ENCODE measurements at places on chromosomes 3 and 15.

- no peak for DNase-seq
These were observed 7.5 kb downstream of the EPHB1 start for GRCh38 chr3:134802428-134803050.

GRCh38 chr3:46127503-46127902 is 80.6 kb downstream of the CCR1 start:
- DNase-seq, result no peak

GRCh38 chr15:63231206-63231605 is 41.8 kb downstream of the RAB8B start:
- no peak for DNase-seq

DNA sequence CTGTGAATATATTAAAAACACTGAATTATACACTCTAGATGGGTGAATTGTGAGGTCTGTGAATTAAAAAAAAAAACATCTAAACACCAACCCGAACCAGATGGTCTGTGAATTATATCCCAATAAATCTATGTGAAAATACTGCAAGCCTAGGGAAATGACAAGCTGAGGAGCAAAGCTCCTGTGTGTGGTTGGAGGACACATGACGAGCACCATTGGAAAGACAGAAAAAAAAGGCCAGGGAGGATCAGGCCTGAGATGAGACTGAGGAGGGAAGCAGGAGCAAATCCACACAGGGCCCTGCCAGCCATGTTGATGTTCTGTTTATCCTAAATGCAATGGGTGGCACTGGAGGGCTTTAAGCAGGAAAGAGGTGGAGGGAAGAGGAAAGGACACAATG is 200.0 kb downstream of the RORA start:
- no peak for DNase-seq

DNA sequence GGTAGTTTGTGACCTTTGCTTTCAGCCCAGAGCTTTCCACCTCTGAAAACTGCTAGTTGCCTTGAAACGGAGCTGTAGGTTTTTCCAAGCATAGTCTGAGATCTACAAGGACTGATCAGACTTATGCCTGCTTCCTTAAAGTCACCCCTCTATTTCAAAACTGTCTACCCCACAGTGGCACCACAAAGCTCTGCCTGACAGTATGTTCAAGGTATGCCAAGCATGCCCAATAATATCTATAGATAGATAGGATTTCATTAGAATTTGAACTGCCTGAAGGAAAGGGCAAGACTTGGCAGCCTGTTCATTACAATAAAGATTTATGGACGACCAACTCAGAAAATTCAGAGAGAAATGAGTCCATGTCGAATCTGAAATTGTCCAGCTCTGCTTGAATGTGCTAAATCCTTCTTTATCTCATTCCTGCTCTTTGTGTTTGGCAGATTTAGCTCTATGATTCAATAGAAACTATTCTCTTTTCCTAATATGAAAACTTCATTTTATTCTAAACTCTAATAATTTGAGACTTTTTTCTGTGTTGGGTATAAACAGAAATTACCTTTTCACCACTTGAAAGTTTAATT is 227.6 kb upstream of the TBC1D5 start:
- no peak for DNase-seq

- DNase-seq, result no peak
These were observed 72.3 kb downstream of the LMLN start for GRCh38 chr3:198032039-198032936.

- DNase-seq, result peak; percentile 39
These were observed 13.7 kb downstream of the CTDSPL2 start for GRCh38 chr15:44441095-44441501.

DNA sequence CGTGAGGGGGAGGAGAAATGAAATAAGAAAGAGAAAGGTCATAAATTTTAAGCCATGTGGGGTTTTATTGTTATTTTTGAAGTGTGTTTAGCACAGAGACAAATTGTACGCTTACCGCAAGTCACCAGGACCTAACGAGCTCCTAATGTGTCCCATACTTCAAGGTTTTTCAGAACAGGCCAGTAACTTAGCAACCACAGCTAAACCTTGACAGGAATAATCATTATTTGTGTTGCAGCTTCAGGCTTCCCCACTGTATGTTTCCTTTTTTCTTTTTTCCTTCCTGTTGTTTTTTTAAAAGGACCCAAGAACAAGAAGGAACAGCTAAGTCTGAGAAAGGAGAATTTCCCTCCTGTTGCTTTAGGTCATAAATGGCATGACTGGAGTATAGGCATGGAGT is 160.8 kb downstream of the TUSC7 start:
- no peak for DNase-seq

DNA sequence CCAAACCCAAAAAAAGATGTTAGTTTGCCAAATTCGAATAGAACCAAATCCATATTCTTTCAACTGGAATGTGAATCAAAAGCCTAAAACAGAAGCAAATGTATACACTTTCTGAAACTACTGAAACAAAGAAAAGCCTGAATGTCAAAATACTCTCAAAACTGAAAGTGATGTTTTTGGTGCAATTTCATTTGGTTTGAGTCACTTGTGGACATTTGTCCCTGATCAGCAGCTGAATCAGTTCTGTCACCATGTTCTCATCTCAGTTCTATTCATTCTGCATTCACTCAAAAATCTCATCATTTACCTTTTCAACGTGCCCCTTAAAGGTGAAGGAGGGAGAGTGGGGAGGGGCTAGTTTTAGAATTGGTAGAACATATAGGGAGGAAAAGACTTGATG is 266.8 kb downstream of the ABHD5 start:
- DNase-seq, result no peak

- DNase-seq, result no peak
These were observed 106.6 kb upstream of the ABI3BP start for GRCh38 chr3:101099791-101100190.

- DNase-seq, result no peak
These were observed 1.2 kb downstream of the CHST2 start for GRCh38 chr3:143120716-143121240.

- no peak for DNase-seq
These were observed 121.0 kb upstream of the PRR20G start for GRCh38 chr3:127408684-127409420.

DNA sequence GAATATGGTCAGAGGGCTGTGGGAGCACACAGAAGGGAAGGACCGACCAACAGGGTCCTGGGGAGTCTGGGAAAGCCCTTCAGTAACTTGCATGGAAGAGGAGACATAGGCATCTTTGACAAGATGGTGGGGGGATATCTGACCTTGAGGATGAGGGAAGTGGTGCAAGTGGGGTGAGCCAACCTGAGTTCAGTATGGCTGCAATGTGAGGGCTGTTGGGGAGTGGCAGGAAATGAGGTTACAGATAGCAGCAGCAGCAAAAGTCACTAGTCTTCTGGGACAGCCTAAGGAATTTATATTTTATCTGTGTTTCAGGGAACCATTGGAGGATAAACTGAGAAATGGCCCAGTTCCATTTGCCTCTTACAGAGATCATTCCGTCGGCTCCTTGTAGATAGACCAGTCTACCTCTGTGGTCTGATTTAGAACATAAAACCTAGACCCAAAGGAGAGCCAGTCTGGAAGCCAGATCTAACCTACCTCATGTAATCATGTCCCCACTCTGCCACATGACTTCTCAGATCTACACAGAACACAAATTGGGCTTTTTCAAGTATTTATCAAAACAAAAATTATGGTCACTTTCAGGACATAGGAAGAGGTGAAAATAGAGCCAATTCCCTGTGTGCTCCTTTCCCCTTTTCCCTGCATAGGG is 75.6 kb downstream of the ST6GAL1 start:
- DNase-seq, result no peak

- no peak for DNase-seq
These were observed 2.2 kb upstream of the CALML4 start for GRCh38 chr15:68207176-68207935.

DNA sequence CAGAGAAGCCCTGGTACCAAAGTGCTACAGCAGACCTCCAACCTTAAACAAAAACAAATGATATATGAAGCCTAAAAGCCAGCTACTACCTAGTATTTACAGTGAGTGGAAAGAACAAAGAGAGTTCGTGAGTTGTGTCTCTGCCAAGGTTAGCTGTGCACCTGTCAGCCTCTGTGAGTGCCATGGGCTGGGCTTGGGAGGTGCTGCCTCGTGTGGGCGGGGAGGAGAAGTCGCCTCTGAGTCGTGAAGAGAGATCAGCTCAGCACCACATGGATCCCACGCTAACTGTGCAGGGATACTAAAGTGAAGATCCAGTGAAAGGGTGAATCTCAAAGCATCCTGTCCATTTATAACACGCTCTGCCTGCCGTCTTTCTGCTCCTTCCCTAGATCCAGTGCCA is 101.9 kb downstream of the CHDH start:
- no peak for DNase-seq

- no peak for DNase-seq
These were observed 172.0 kb downstream of the STT3B start for GRCh38 chr3:31704591-31705179.

DNA sequence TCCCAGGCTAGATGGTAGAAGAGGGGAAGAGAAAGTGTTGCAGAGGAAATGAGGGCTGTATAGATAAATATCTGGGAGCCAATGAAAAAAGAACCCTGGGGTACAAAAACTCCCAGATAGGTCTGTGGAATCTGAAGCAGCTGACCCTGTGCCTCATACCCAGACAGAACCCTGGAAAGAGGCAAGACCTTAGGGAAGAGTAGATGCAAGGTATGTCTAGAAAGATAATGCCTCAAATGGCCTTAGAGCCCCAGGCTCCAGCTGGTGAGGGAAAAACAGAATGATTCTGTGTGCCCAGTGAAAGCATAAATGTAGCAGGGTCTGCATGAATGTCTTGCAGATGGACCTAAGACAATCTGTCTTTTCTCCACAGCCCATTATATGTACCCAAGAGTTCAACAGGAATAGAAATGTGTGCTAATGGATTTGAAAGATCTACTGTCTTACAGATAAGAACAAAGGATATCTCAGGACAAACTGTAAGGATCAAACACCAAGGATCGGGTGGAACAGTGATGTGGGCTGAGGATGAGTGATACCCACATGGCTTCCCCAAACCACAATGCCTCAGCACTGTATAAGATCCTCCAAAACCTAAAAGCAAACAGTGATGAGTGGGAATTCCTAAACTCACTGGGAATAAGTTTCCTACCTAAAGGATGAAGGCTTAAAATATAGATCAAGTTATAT is 58.8 kb downstream of the NCEH1 start:
- no peak for DNase-seq

DNA sequence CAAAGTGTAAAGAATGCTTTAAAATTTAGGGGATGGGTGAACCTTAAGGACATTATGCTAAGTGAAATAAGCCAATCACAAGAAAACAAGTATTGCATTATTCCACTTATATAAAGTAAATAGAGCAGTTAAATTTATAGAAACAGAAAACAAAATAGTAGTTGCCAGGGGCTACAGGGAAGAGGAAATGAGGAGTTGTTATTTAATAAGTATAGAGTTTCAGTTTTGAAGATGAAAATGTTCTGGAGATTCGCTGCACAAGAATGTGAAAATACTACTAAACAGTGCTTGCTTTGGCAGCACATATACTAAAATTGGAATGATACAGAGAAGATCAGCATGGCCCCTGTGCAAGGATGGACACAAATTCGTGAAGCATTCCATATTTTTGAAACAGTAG is 32.0 kb downstream of the DNAH12 start:
- DNase-seq, result no peak

DNA sequence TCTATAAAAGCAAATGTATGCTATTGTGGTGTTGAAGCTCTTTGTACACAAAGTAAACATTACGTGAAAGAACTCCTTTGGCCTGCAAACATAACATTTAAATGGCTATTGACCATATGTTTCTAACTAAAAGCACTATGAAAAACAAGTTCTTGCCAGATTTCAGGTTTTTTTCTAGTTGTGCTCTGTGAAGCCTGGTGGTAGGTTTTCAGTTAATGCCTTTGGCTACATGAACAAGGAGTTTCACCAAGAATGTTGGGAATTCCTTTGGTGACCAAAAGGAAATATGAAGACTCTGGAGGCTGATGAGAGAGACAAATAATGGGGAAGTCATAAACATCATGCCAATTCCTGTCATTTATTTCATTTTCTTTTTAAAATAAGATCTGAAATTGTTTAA is 66.0 kb downstream of the RBMS3 start:
- no peak for DNase-seq

DNA sequence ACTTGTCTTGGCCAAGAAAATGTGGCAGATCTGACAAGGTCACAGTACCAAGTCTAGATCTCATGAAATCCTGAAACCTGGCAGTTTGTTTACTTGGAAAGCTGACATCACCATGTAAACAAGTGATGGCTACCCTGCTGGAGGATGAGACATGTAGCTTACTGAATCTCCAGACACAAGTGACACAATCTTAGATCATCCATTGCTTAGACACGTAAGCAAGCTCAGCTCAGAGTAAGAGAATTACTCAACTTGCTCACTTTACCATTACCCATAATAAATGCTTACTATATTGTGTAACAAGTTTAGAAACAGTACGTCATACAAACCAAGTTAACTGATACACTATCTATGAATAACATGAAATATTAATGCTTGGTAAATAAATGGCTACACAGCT is 263.8 kb downstream of the TBC1D5 start:
- no peak for DNase-seq

DNA sequence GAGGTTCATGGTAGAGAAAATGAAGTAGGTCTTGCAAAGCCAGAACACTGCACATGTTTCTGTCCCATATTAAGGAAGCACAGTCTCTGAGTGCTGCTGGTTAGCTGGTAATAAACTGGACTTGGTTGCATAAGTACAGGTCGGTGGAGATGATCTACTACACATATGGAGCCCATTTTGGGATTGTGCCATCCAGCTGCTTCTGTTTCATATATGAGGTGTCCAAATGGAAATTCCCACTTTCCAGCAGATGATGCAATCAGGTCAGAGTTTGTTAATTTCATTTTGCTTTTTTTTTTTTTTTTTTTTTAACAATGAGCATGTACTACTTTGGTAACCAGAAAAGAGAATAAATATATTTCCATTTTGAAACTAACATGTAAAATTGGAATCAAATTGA is 122.6 kb downstream of the SATB1 start:
- no peak for DNase-seq

DNA sequence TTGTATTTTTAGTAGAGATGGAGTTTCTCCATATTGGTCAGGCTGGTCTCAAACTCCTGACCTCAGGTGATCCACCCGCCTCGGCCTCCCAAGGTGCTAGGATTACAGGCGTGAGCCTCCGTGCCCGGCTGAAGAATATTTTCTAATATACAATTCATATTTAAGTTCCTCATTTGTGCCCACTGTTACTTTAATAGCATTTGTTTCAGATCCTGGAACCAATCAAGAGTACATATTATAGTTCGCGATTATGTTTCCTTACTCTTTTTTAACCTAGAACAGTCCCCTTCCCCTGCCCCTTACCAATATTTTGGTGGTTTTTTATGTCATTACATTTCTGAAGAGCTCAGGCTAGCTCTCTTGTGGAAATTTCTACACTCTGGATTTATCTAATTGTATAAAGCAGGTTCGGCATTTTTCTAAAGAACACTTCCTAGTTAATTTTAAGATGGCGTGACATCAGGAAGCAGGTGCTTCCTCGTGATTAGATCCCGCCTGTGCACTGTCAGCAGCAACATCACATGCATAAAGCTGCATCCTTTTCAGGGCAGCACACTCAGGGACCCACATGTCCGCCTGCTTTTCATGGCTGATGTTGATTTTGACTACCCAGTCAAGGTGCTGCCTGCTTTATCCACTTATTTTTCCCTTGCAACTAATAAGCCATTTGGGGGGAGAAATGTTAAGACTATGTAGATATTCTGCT is 88.7 kb upstream of the EPHB3 start:
- DNase-seq, result no peak
